ENCODE measurements at places on chromosomes 2 and 18.

DNA sequence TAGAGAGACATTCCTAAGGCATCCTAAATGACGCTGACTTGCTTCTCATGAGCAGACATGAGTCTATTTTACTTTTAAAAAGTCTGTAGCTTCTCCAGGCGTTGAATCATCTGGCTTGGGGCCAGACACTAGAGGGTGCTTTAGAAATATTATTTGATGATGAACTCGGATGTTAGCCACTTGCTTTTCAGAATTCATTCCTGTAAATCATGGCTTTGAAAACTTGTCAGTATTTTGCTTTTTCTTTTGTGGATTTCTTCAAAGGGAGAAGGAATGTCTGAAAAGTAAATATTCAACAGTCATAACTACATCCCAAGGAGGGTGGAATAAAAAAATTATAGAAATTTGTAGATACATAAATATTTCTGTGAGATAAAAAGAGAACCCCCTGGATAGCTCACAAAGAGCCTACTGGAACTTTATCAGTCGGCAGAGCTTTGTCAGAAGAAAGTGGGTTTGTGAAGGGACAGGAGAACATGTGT, 370.8 kb downstream of the OSR1 start:
- DNase-seq = no peak

DNA sequence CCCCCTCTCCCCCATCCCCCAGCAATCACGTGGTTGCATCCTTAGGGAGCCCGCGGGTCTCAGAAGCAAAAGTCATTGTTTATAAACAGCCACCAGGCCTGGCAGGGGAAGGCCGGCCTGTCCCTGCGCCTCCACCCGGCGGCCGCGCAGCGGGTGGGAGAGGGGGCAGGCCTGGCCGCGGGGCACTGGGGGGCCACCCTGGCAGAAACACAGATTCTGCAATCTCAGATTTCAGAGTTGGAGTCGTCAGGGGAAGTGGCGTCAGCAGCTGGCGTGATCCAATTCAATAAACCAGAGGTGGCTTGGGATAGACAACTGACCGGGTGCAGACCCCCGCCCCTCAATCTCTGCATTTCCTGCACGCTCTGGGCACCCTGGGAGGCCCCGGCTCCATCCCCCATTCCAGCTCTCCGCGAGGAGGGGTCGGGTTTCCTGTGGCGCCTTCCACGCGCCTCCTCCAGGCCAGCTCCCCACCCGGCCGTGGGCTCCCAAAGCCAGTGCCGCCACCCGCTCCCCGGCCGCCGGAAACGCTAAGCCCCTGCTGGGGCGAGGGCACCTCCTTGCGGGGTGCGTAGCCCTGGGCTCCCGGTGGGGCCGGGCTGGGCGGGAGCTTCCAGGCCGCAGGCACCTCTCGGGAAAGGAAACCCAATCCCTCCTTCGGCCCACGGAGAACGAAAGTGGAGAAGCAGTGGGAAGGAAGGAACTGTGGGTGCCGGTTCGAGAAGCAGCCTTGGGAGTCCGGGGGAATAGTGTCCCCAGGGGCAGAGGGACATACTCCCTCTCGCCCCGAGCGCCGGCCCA, 1.1 kb downstream of the BIN1 start:
- DNase-seq = no peak

DNA sequence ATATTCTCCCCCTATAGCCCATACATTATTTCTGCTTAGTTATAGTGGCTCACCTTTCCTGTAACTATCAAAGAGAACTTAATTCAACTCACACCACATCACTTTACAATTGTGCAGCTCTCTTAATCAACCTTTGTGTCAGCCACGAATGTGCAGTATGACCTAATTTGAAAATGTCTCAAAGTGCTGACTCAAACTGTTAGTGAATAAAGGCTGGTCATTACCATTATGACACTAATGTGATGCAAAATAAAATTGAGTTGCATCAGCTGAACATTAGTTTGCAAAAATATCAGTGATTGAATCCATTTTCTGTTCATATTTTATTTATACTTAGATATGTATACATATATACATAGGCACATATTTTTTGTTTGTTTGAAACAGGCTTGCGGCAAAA, 251.8 kb downstream of the MEIS1 start:
- DNase-seq = no peak

GRCh38 chr2:105537920-105538319, 139.1 kb upstream of the FHL2 start:
- DNase-seq = no peak

GRCh38 chr2:201798252-201798913, 8.0 kb upstream of the CDK15 start:
- no peak for DNase-seq

GRCh38 chr2:195343540-195343939, 313.5 kb upstream of the SLC39A10 start:
- no peak for DNase-seq

DNA sequence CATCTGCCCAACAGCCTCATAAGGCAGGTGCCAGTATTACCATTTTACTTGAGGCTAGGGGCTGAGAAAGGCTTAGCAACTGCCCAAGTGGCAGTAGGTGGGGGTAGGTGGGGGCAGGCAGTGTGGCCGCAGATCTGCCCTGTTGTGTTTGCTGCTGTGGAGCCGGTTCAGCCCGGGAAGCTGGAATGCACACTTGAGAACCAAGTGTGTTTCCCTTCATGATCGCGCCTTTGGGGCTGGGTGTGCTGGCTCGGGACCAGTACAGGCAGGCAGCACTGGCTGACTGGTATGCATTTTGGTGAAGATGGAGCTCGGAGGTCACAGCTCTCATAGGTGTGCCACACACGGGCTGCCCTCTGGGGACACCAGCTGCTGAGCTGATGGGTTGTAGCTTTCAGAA, 85.1 kb downstream of the CABLES1 start:
- DNase-seq = no peak

- no peak for DNase-seq
Observed at GRCh38 chr18:52648201-52648600, 308.2 kb downstream of the DCC start.

DNA sequence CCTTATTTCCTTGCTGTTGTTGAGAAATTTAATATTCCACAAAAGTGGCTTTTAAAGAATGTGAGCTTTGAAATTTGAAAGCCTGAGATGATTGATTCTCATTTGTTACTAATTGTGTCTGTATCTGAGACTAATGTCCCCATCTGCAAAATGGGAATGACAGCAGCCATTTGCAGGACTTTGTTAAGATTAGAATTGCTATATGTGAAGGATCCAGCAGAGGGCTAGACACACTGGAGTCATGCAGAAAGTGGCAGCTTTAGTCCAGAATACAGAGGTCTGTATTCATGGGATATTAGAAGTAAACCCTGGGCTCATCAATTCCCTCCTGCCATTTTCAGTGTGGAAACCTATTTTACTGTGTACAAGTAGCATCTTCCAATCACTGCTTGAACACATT, 296.5 kb upstream of the GYPC start:
- DNase-seq = no peak

- DNase-seq = no peak
Observed at GRCh38 chr18:67651438-67651837, 134.9 kb upstream of the DSEL start.

DNA sequence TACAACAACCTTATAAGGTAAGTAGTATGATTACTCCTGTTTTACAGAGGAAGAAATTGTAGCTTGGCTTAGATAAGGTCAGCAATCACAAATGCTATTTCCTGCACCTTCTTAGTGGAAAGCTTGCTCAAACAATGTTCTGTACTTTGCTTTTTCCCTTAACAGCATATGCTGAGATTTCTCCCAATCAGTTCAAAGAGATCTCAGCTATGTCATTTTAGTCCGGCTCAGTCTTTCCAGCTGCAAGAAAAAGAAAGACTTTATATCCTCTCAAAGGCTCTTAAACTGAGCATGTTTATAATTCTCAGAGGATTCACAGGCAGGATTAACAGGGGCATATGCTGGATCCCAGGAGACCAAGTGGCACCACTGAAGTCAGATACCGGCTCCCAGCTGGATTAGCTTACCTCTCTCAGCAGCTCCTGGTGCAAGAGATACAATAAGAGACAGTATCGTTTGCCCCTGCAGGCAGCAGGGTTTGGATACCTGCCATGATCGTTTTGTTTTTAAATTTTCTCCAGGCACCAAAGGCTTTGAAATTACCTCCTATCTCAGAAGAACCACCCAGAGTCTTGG, 29.5 kb downstream of the KIAA2012 start:
- no peak for DNase-seq

- DNase-seq = no peak
Observed at GRCh38 chr2:188983427-188984064, 9.4 kb downstream of the COL3A1 start.

- no peak for DNase-seq
Observed at GRCh38 chr2:127084611-127085316, 22.2 kb downstream of the BIN1 start.

GRCh38 chr2:46096260-46096659, 200.9 kb upstream of the EPAS1 start:
- no peak for DNase-seq

- DNase-seq = no peak
Observed at GRCh38 chr2:105489168-105489878, 90.5 kb upstream of the FHL2 start.

DNA sequence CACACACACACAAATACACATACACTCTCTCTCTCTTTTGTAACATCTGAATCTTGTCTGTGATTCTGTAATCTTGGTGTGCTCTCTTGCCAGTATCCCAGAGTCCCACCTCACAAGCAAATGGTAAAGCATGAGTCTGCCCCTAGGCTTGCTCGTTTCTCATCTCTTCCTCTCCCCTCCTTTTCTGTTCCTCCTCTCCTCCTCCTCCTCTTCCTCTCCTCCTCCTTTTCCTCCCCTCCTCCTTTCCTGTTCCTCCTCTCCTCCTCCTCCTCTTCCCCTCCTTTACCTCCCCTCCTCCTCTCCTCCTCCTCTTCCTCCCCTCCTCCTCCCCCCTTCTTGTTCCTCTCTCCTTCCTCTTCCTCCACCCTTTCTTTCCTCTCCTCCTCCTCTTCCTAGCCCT, 59.0 kb downstream of the TNFRSF11A start:
- no peak for DNase-seq

Data from stimulated activated CD8-positive, alpha-beta memory T cell treated with anti-CD3 and anti-CD28 coated beads, Interleukin-15, amount 100 ng/mL, for 4 hours (primary cell).